GM23248 (cell line): ENCODE measurements at places on chromosomes 3 and 15. TPM values are rescaled to one million over a fixed set of nuclear protein-coding genes. Genes with fewer than 3 reads are reported as not detected.

PLA2G4F gene
- not detected in 2 replicates for total RNA-seq

GRCh38 chr3:48553361-48553760 is 3.2 kb downstream of the PFKFB4 start:
- H3K27me3 ChIP-seq, result no peaks in the 10 kb centered on the region
- H3K36me3 ChIP-seq, result no peaks in the 10 kb centered on the region
- H3K4me3 ChIP-seq, result no peak overlapping the region
- DNase-seq, result no peak
- peaks cover 5% of the 10 kb centered on the region; the same call in 1 of the 2 replicates for H3K4me1 ChIP-seq
- H3K27ac ChIP-seq, result no peak overlapping the region

DNA sequence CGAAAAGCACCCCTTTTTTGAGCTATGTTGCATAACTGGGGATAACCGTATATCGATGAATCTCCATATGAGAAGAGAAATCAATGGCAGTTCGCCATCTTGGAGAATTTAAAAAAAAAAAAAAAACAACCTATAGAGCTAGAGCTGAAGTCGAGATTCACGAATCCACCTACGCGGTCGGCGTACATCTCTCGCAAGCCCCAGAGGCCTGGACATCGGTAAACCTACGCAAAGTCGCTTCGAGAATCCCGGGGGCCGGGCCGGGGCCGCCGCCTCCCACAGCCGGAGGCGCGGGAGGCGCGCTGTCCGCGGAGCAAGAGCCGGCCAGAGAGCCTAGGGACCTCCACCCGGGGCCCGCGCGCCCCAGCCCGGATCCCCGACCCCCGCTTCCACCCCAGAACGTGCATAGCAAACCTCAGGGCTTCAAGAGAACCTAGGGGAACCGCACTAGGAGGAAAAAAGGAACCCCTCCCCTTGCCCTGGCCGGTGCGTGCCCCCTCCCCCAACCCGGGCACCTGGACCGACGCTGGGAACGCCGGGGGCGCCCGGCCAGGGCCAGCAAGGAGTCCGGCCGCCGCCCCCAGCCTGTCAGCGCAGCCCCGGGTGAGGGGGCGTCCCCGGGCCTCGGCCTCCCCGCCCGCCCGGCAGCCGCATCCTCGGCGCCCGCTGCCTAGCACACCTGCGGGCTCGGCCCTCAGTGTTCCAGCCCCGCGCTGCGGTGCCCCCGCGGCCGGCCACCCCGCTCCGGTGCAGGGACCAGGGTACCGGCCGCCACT is 567 bp downstream of the PFN2 start:
- H3K27me3 ChIP-seq, result no peaks in the 10 kb centered on the region
- peak overlapping the region; percentile 96 for H3K27ac ChIP-seq
- H3K4me1 ChIP-seq, result peaks cover 34% of the 10 kb centered on the region
- peak; percentile 89 for DNase-seq

DNA sequence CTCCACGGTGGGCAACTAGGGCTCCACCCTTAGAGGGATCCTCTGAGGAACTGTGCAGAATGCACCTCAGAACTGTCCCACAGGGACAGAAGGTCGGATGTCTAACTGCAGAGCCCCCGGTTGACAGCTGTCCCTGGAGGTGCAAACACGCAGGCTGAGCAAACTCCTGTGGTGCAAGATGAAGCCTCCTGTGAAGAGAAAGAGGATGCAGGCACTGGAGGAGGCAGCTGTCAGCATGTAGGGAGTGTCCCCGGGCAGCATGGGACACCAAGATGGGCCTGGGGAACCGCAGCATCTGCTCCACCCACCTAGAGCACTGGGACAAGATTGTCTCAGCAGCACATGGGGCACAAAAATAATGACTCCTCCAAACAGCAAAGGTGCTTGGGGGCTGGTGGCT is 258.9 kb downstream of the ABHD5 start:
- no peaks in the 10 kb centered on the region for H3K36me3 ChIP-seq
- H3K27me3 ChIP-seq, result peaks cover 21% of the 10 kb centered on the region
- no peak for DNase-seq
- H3K4me1 ChIP-seq, result no peaks in the 10 kb centered on the region
- no peak overlapping the region for H3K27ac ChIP-seq

UTS2B gene
- total RNA-seq, result under 0.01 and 0.22 TPM in 2 replicates

- H3K36me3 ChIP-seq, result no peaks in the 10 kb centered on the region
- H3K4me1 ChIP-seq, result no peaks in the 10 kb centered on the region
- H3K4me3 ChIP-seq, result no peak overlapping the region
- no peak overlapping the region for H3K27ac ChIP-seq
These were observed 34.8 kb upstream of the CFAP20DC start for GRCh38 chr3:59084583-59084982.

- H3K4me1 ChIP-seq, result peaks cover 55% of the 10 kb centered on the region
- H3K27me3 ChIP-seq, result no peaks in the 10 kb centered on the region
- 0 out of 2 replicates have a peak, but pooled peaks cover 8% of the 10 kb centered on the region for H3K36me3 ChIP-seq
- DNase-seq, result peak; percentile 51
These were observed 27.1 kb downstream of the TBC1D2B start for GRCh38 chr15:78050441-78050809.

ISLR gene
- total RNA-seq, result 110 and 127 TPM in 2 replicates

DNA sequence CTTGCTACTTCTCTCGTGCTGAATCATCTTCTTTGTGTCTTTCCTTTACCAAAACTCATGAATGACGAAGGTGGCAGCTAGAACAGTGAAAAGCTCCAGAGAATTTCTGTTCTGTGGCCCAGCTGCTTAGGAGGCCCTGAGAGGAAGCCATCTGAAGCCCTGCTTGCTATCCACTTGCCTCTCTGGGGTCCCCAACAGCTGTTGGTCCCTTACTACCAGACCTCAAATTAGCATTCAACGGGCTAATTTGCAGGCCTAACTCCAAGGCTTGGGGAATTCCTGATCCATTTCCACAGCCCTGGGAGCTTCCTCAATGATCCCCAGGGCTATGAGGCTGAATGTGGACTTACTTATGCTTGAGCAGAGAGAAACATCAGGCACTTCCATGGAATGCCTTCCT is 37.5 kb upstream of the FSTL1 start:
- no peaks in the 10 kb centered on the region for H3K27me3 ChIP-seq
- no peaks in the 10 kb centered on the region for H3K36me3 ChIP-seq
- no peak for DNase-seq
- H3K4me1 ChIP-seq, result peaks cover 19% of the 10 kb centered on the region
- H3K4me3 ChIP-seq, result no peak overlapping the region
- H3K27ac ChIP-seq, result no peak overlapping the region

DNA sequence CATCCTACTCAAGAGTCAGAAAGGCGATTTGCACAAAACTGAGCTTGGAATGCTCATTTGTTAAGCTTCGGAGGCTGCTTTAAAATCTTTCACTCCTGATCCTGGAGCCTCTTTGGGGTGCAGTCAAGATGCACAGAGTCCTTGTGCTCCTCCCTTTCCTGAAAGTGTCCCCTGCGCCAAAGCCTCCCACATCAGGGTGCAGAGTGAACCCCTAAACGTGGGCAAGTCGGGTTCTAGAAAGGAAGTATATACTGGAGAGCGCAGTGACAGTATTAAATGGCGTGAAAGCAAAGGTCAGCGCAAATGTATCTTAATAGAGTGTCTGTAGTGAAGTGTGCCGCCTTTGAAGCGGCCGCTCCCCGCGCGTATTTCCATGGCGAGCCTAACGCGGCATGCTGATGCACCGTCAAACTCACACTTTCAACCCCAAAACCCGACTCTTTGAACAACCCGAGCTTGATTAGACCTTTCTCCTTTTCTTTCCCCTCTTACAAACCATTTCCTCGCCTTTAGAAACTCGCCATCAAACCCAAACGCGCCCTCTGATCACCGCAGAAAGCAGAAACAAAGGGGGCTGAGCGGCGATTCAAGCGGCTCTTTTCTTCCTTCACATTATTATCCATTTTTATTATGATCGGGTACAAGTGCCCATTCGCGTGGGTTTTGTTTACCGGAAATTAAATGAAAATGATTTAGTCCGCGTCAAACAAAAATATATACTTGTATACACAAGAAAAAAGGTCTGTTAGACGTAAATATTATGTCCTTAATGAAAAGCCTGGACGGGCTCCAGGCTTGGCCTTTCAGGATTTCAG is 18.3 kb downstream of the ZIC4 start:
- DNase-seq, result no peak
- H3K4me3 ChIP-seq, result no peak overlapping the region
- no peaks in the 10 kb centered on the region for H3K36me3 ChIP-seq
- H3K27ac ChIP-seq, result no peak overlapping the region
- H3K4me1 ChIP-seq, result no peaks in the 10 kb centered on the region
- no peaks in the 10 kb centered on the region for H3K27me3 ChIP-seq

DNA sequence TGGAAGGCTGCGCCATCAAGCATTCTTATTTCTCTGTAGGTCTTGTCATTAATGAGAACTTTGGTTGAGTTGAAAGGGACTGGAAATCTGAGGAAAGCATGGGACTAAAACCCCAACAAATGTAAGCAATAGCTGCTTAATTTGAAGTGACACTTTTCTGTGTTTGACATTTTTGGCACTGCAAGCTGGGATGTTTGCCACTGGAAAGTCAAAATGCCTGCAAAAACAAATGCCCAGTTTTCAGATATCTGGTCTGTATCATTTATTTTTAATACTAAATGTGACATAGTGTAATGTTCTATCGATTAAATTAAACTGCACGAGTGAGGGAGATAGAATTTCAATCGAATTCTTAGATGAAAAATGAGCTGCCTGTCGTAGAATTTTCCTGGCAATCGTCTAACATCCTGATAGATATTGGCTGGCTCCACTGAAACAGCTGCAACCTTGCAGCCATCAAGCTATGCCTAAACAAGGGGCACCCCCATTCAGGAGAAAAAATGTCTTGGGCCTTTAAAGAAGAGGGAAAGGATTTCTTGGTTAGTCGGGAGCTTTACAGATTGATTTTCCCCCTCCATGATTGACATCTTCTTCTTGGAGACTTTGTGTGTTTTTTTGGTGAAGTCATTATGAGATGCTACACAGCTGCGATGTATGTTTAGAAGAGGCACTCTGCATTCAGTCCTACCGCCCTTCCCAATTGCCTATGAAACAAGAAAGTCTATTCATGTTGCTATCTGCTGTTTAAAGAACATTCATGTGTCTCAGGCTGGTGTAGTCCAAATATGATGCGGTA is 316.7 kb upstream of the TBL1XR1 start:
- H3K4me1 ChIP-seq, result peaks cover 12% of the 10 kb centered on the region
- no peak overlapping the region for H3K4me3 ChIP-seq
- no peaks in the 10 kb centered on the region for H3K27me3 ChIP-seq
- no peaks in the 10 kb centered on the region for H3K36me3 ChIP-seq

DNA sequence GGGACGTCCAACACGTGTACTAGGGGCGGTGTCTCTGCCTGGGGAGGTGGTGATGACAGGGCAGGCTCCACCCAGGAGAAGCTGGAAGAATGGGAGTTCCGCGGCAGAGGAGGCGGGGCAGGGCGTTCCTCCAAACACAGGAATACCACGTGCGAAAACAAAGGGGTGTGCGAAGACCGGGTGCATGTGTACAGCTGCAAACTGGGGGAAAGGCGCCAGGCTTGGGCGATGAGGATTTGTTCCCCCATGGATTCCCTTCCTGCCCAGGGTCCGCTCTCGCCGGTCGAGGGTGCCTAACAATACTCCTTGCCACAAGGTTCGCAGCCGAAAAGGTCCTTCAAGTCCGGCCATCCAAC is 500 bp upstream of the ZSCAN2 start:
- peak overlapping the region; percentile 18; the same call in 1 of the 2 replicates for H3K27ac ChIP-seq

FRMD4B gene
- total RNA-seq, result not detected in 2 replicates

GRCh38 chr3:124685067-124685466 is 45.2 kb upstream of the UMPS start:
- H3K36me3 ChIP-seq, result no peaks in the 10 kb centered on the region
- no peak overlapping the region for H3K4me3 ChIP-seq
- H3K4me1 ChIP-seq, result peaks cover 16% of the 10 kb centered on the region
- no peaks in the 10 kb centered on the region for H3K27me3 ChIP-seq

- H3K27me3 ChIP-seq, result no peaks in the 10 kb centered on the region
- no peaks in the 10 kb centered on the region for H3K4me1 ChIP-seq
- no peak overlapping the region for H3K27ac ChIP-seq
- DNase-seq, result no peak
These were observed 183.1 kb upstream of the CGNL1 start for GRCh38 chr15:57193161-57193560.

DNA sequence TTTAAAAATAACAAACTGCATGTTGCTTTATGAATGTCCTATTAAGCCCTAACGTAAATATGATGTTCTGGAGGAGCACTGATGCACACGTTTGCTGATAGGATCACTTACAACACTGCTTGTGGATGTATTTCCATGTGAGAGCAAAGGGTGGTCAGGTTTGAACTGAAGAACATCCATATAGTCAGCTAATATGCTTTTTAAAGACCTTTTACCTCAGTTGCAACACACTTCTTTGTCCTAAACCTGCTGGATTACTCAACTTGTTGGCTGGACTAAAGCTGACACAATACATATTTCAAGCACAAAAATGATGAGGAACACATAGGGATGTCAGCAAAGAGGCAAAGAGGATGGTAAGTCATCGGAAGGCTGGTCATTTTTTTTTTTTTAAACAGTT is 186.6 kb downstream of the TIGIT start:
- peak; percentile 45 for DNase-seq
- peaks cover 8% of the 10 kb centered on the region for H3K4me1 ChIP-seq
- no peak overlapping the region for H3K27ac ChIP-seq
- no peaks in the 10 kb centered on the region for H3K27me3 ChIP-seq
- no peak overlapping the region for H3K4me3 ChIP-seq

GRCh38 chr15:50939911-50940310 is 31.4 kb downstream of the AP4E1 start:
- no peaks in the 10 kb centered on the region for H3K27me3 ChIP-seq
- peaks cover 17% of the 10 kb centered on the region for H3K4me1 ChIP-seq
- peak overlapping the region; percentile 1; the same call in 1 of the 2 replicates for H3K27ac ChIP-seq
- no peak overlapping the region for H3K4me3 ChIP-seq
- peak; percentile 43 for DNase-seq

DNA sequence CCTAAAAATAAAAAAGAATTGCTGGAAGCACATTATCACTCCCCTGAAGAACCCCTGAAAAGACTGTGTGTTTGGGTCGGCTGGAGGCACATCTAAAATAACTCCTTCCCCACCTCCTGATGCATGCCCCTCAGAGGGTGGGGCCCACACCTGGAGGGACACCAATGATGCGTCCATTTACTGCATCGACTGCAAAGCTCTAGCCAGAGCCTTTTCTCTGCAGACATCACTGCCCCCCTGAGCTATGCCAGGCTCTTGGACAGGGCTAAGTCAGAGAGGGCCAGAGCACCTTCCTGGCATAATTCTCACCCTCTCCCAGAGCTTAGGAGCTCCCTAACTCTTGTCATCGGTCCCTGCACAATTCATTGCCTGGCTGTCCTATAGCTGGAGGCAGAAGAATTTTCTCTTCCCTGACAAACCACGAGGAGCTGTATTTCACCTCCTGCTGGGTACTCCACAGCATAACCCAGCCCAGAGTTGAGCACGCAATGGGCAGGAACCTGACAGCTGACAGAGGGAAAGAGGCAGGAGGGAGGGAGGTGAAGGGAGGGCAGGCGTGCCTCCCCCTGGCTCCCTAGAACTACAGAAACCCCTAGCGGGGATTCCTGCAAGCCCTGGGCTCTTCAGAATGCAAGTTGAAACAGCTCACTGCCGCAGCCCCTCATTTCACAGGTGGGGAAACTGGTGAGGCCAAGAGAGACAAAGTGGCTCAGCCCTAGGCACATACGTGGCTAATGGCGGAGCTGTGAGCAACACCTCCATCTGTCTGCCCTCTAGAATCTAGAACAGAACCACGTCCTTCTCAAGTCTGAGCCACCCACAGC is 46.6 kb downstream of the XXYLT1 start:
- peaks cover 31% of the 10 kb centered on the region for H3K4me1 ChIP-seq
- H3K36me3 ChIP-seq, result no peaks in the 10 kb centered on the region
- H3K27ac ChIP-seq, result peak overlapping the region; percentile 91

TIGIT gene
- total RNA-seq, result not detected in 2 replicates

MYLK gene
- 157 and 174 TPM in 2 replicates for total RNA-seq
